ENCODE measurements at places on chromosomes 5 and 9.

DNA sequence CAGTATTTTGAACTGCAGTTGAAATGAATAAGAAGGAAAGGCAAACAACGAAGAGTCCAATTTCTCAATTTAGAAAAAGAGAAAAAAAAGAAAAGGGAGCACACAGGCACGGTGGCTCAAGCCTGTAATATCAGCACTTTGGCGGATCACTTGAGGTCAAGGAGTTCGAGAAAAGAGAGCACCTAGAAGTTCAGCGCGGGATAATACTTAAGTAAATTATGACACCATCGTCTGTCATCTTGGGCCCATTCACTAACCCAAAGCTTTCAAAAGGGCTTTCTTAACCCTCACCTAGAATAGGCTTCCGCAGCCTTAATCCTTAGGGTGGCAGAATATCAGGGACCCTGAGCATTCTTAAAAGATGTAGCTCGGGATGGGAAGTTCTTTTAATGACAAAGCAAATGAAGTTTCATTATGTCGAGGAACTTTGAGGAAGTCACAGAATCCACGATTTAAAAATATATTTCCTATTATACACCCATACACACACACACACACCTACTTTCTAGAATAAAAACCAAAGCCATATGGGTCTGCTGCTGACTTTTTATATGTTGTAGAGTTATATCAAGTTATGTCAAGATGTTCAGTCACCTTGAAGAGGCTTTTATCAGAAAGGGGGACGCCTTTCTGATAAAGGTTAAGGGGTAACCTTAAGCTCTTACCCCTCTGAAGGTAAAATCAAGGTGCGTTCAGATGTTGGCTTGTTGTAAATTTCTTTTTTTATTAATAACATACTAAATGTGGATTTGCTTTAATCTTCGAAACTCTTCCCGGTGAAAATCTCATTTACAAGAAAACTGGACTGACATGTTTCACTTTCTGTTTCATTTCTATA is 602 bp upstream of the CD274 start:
- DNase-seq, result no peak

DNA sequence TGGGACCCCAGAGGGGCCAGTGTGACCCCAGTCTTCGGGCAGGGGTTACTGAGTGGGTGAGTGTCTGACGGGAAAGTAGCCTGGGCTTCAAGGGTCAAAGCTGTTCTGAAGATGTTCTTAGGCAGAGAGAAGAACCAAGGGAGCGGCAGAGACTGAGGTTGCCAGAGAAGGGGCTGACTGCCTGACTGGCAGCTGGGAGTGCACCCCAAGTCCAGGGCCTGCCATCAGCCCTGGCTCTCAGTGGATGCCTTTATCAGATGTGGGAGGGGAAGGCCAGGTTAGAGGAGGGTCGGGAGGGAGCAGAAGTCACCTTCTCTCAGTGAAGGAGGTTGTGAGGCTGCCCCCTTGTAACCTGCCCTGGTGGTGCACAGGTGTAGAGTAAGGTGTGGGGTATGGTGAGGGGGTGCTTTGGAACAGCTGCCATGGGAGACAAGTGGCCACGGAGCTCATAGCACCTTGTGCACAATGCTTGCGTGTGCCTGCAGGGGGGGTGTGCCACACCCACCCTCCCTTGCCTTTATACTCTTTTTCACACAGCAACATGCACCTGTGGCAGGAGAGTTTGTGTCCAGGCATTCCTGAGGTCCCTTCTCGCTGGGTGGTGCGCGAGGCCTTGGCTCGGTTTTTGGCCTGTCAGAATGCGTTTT is 18.9 kb downstream of the RALGPS1 start:
- no peak for DNase-seq

DNA sequence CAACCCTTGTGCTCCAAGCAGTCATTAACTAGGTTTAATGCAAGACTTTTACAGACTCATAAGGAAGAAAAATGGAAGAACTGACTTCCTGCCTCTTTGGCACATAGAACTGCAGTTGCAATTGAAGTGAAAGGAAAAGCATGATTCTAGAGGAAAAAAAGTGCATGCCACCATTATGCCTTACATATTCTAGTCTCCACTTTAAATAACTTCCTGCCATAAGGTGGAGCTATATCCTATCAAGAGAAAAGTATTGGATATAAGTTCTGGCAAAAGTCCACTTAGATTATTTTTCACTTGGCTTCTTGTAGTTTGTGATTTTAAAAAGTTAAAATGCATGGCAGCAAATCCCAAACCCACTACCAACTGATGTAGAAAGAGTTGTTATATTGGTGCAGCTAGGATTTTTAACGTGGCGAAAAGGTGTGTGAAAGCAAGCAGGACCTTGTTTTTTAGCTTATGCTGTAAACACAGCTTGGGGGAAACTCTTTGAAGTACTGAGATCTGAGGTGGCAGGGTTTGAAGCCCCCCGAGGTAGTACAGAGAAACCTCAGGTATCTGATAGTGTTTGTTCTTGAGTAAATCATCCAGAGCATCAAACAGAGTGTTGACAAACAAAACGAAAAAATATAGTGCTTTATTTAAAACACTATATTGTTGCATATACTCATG is 117.9 kb downstream of the ANXA1 start:
- DNase-seq, result no peak

GRCh38 chr5:148768806-148769415 is 57.5 kb upstream of the ADRB2 start:
- DNase-seq, result no peak

- DNase-seq, result peak; percentile 28
Measured at GRCh38 chr5:139178935-139179334, 19.2 kb downstream of the SIL1 start.

DNA sequence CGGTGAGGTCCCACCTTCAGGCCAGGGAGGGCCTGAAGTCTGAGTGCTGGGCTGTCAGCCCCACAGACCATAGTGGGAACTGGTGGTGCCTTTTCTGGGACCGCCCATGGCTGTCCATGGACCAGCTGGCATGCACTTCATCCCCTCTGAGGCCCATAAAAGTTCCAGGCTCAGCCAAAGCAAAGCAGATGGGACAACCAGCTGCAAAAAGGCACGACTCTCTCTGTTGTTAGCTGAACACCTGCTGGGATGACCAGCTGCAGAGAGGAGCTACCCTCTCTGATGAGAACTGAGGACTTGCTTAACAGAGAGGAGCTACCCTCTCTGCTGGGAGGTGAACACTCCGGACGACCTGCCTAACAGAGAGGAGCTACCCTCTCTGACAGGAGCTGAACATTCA is 844.3 kb upstream of the DMAC1 start:
- DNase-seq, result no peak

DNA sequence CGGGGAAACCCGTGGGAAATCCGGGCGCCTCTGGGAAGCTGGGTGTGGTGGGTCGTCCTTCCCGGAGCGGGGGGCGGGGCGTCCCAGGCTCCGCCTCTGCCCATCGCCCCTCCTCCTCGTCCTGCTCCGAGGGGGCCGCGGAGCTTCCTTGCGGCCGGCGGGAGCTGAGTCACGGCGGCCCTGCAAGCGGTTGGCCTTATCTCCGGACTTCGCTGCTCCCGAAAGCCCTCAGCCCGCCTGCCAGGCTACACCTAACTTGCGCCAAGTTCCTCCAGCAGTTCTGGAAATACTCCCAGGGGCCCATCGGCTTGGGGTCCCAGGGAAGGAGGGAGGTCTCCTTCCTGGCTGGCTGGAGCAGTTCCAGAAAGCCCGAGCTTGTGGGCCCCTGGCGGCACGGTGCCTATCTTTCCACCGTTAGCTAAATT is 54.1 kb upstream of the CDKN2AIPNL start:
- peak; percentile 55 for DNase-seq

DNA sequence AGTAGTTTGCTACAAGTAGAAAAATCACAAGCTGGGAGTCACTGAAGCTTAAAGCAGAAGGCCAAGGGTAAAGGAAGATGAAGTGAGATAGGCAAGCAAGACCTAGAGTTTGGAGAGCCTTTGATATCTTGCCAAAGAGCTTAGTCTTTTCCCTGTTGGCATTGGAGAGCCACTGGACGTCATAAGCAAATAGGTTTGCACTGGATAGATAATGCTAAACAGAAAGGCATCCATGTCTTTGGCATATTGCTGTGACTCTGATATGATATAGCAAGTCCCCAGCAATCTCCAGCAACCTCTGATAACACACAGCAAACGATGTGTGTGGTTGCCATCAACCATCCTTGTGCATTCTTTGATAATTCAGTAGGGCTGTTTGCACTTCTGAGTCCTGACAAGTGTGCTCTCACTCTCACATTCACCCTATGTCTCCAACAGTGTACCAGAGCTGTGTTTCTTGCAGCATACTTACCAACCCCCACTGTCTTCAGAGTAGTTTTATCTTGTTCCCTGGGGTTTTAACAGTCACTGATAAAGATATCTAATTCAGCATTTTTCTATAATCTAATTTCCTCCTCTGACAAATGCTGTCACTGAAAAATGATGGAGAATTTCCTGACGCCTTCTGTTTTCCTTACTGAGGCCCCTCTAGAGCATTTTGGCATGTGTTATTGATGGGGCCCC is 16.9 kb upstream of the FREM1 start:
- DNase-seq, result no peak

- DNase-seq, result no peak
Measured at GRCh38 chr5:126066836-126067235, 356.4 kb upstream of the GRAMD2B start.

- no peak for DNase-seq
Measured at GRCh38 chr5:87015901-87016300, 251.8 kb upstream of the RASA1 start.

DNA sequence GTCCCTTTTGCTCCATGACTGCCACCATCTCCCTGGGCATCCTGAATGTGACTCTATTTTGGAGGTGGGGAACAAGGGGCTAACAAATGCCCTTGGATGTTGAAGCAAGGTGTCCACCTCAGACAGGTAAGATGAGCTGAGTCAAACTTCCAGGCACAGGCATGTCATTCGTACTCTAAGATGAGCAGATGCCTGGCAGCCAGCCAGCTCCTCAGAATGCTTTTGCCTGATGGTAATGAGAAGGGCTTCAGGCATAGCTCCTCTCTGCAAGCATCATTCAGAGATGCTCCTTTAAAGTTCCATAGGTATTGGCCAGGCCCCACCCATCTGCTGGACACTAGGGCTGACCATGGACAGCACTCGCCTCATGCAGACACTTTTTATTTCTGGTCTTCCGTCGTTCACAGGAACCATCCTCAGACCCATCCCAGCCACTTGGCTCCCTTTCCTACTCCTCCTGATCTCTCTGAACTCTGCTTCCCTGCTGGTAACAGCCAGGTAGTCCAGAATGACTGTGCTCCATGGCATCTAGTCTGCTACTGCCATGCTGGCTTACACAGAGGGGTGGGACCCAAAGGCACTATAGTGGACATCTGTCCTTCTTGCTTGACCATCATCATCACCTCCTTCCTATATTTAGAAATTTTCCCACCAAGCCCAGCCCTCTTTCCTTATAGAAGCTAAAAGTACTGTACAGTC is 118.8 kb downstream of the GLIS3 start:
- DNase-seq, result no peak

GRCh38 chr9:5931657-5932056 is 41.0 kb downstream of the MLANA start:
- DNase-seq, result no peak

DNA sequence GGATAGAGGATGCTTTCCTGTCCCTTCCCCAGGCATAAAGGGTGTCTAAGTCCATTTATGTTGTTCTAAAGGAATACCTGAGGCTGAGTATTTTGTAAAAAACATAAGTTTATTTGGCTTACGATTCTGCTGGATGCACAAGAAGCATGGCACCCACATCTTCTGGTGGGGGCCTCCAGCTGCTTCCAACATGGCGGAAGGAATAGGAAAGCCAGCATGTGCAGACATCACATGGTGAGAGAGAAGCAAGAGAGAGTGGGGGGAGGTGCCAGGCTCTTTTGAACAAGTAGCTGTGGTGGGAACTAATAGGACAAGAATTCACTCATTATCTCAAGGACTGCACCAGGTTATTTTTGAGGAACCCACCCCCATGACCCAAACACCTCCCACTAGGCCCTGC is 77.2 kb downstream of the ADCY2 start:
- no peak for DNase-seq

DNA sequence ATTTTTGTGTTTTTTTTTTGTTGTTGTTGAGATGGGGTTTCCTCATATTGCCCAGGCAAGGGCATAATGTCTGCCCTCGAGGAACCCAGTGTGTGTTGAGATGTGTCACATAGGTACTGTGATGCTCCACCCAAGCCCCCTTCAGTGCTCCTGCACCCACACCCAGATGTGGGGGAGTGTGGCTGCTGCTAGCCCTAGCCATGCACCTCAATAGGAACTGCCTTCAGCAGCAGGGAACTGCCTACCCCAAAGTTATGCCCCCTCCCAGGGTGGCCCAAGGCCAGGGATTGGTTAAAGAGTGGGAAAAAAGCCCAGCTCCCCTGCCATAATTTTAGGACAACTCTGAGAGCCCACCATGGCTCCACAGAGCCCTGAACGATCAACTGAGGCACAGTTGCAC is 33.3 kb upstream of the EPB41L4B start:
- no peak for DNase-seq

DNA sequence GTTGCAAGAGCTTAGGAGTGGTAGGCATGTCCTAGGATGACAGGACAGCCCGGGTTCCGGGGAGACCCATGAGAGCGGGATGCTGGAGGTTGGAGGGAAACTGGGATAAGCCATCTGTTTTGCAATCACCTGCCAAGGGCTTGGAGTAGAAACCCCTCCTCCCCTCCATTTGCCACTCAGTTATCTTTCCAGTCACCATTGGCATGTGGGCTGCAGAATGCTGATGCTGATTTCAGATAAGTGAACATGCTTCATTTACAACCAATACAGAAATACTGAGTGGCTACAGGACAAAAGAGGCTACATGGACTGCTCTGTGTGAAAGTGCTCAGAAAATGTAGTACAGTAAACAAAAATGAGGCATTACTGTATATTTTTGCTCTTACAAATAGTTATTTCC is 93.4 kb upstream of the KIF2A start:
- no peak for DNase-seq

DNA sequence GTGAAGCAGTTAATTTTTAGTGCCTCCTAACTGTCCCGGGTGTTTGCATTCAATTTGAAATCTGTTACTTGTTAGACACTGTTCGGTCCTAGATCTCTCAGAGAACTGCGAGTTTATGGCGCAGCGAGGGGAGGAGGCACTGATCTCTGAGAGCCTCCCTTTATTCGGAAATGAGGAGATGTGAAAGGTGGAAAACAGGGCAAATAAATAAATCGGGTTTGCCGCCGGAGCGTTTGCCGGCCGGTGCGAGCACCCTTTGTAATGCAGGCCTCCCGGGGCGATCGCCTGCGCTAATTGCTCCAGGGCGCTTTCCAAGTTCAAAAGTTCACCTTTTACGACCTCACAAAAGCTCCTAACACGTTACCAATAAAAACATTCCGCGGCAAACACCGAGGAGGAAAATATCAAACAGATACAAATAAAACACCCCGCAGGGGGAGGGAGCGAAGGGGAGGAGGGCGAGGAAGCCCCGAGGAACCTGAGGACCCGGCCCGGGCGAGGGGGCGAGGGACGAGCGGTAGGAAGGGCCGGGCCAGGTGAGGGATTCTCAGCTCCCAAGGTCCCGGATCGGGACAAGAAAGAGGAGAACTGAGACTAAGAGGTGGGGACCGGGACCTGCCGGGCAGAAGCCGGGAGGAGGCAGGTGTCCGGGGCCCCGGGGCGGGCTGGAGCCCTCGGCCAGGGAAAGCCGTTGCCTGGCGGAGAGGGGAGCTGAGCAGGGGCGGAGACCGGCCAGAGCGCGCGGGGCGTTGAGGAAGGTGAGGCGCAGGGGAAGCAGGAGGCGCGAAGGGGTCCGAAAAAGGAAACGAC is 1.4 kb downstream of the NR6A1 start:
- DNase-seq, result peak; percentile 42

Measured in skin of body (tissue), 3 donors.